ENCODE measurements at places on chromosomes 12 and 14.

- DNase-seq = no peak
Observed at GRCh38 chr14:69044965-69045555, 66.0 kb upstream of the ACTN1 start.

- no peak for DNase-seq
Observed at GRCh38 chr14:96852823-96853422, 55.7 kb downstream of the VRK1 start.

- no peak for DNase-seq
Observed at GRCh38 chr14:78103271-78103670, 66.9 kb upstream of the NRXN3 start.

GRCh38 chr14:20386276-20386855 is 26.9 kb downstream of the TEP1 start:
- DNase-seq = no peak

GRCh38 chr14:36455241-36455627 is 64.8 kb downstream of the NKX2-1 start:
- DNase-seq = no peak

GRCh38 chr12:91347481-91348214 is 165.0 kb upstream of the DCN start:
- no peak for DNase-seq

All from GM19239 (cell line).